ENCODE measurements at places on chromosomes 3 and 15. TPM values are rescaled to one million over a fixed set of nuclear protein-coding genes. Genes with fewer than 3 reads are reported as not detected.

DNA sequence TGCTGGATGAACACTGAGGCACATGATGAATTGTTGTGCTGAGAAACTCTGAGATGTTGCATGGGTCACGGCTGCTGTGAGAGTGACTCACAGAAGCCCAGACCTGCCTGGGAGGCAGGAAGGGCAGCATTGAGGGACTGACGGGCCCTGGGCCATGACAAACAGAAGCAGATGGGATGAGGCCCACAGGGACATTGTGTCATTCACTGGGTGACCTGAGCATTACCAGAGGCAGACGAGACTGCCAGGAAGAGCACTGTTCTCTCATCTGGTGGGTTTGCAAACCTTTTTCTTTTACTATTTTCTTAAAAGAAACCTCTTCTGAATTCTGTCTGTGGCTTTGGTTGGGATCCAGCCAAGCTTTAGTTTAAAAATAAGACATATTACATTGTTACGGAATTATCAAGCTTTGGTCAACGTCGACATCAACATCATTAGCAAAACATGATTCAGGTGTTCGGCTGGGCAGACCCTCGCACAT lies 67.8 kb downstream of the BDH1 start:
- DNase-seq, result peak; percentile 41

GRCh38 chr15:70556151-70556741 lies 207.1 kb downstream of the UACA start:
- DNase-seq, result no peak

GRCh38 chr15:63322541-63322940 lies 45.1 kb downstream of the APH1B start:
- peak; percentile 52 for DNase-seq

The RGMA gene
- total RNA-seq, result 12.4 TPM

DNA sequence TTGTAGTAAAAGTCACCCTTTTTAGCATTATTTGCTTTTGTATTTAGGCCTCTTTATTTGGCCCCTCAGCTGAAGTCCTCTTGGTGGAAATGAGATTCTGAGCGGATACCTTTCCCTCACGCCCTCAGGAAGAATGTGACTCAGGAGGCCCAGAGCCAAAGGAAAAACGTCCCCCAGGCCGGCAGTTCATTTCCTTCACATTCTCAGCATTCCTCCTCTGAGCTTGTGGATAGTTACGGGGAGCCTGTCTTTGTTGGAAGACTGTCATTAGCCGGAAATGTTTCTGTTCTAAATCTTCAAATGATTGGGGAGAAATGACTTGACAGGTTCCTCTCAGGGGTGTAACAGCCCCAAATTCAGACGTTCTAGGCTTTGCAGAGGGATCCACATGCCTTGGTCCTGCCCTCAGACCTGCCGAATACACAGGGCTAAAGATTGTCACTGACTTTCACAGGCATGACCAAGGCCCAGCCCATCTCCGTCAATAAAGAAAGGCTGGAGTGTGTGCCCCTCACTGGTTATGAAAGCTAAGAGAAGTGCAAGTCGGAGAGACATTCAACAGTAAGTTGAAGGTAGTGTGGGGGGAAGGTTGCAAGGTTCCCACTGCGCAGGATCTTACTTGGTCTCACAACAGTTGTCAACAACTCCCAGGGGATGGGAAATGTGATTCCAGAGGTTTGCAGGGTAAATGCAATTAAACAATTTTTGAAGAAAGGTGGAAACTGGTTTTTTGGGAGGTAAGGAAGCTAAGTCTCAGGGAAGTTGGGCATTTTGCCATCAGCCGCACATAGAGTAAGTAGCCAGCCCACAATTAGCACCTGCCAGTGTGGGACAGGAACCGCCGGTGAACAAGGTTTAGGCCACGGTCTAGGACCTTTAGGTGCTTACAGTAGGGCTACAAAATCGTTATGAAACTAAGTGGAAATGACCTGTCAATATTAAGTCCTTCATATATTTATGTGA lies 39.7 kb upstream of the MYZAP start:
- DNase-seq, result no peak

DNA sequence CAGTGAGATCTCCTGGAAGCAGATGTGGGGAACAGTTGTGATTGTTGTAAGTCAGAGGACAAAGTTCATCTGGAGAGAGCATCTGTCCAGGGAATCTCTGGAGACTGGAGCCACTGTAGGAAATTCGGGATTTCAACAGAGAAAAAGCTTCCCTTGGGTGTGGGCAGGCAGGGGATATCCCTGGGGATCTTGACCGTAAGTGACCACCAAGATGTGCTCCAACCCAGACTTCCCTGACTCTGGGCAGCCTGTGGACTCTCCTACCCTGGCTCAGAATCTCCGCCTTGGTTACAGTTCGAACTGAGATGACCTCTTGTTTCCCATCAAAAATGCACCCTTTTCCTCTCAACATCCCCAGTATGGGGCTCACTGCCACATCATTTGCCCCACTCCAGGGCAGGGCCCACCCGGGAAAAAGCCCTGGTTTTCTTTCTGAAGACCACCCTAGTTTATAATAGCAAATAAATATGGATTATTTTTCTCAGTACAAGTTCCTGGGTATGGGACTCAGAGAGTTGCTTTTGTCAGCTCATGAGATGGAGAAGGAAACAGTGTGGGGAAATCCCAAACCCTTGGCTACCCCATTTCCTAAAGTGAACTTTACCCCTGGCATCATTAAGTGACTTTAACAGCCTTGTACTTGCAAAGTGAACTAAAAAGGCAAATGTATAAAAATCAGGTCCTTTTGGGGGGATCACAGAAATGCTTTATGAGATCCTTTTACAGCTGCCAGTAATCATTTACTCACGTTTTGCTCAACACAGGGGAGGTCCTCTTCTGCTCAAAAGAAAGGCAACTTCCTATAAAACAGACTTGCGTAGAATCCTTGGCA lies 89.9 kb downstream of the CCNL1 start:
- no peak for DNase-seq

DNA sequence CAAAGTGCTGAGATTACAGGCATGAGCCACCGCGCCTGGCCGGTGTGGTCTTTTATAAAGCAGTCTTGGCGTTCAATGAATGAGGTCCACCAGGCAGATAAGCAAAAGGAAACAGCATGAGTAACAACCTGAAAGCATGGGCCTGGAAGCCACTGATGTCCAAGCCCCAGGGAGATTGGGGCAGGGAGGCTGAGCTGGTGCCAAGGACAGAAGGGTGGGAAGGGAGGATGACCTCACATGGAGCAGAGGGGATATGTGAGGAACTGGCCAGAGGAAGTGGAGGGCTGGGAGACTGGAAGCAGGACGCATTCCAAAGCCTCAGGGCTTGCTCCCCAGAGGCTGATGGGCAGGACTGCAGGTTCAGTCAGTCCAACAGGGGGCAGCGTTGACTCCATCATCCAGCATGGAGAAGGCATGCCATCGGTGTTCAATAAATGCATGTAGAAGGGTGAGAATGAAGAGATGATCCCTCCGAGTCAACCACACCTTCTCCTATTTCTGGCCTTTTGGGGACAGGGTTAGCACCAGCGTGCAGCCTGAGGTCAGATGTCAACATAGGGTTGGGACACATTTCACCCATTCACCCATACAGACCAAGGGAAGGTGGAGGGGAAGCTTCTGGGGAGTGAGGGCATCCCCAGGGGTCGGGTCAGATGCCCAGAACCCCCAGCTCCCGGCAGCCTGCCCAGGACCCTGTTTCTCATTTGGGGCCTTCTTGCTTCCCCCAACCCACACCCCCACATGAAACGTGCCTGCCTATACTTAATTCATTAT lies 14.8 kb downstream of the MYL3 start:
- peak; percentile 61 for DNase-seq

The MAP2K1 gene
- 45.2 TPM for total RNA-seq

GRCh38 chr3:107431246-107432012 lies 54.2 kb downstream of the CCDC54 start:
- DNase-seq, result peak; percentile 68

GRCh38 chr15:70235347-70235746 lies 137.6 kb upstream of the TLE3 start:
- DNase-seq, result no peak

GRCh38 chr15:91258415-91258759 lies 158.3 kb downstream of the SV2B start:
- DNase-seq, result no peak

DNA sequence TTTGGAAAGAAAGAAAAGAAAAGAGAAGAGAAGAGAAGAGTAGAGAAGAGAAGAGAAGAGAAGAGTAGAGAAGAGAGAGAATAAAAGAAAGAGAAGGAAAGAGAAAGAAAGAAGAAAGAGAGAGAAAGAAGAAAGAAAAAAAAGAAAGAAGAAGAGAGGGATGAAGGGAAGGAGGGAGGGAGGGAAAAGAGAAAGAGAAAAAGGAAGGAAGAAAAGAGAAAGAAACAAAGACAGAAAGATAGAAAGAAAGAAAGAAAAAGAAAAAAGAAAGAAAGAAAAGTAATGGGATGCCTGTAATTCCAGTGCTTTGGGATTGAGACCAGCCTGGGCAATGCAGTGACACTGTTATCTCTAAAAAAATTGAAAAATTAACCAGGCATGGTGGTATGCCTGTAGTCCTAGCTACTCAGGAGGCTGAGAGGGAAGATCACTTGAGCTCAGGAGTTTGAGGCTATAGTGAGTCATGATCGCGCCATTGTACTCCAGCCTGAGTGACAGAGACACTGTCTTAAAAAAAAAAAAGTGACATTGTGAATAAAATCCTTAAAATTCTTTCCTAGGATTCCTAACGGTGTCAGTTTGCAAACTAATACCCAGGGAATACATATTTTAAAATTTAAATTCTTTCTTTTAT lies 1.7 kb downstream of the RASL12 start:
- DNase-seq, result no peak

DNA sequence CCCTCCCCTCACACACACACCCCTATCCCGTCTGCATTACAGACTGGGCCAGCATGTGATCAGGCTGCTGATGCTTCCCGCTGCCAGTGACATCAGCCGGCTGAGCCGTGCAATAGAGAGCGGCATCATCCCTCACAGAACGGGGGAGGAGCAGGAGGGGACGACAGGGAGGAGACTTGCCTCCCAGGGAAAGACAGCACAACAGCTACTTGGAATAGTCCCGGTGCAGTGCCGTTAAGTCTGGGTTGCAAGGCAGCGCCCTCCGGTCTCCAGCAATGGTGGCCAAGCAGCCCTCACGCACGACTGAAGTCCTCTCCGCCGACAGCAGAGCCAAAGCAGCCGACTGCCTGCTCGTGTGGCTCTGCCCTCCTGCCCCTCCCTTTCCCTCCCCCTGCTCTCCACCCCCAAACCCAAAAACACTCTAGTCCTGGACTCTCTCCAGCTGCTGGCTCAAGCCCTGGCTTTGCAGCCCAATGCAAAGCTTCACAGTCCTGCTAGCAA lies 31.5 kb upstream of the RPS17 start:
- peak; percentile 64 for DNase-seq

The ADAMTS17 gene
- total RNA-seq, result 1.3 TPM

DNA sequence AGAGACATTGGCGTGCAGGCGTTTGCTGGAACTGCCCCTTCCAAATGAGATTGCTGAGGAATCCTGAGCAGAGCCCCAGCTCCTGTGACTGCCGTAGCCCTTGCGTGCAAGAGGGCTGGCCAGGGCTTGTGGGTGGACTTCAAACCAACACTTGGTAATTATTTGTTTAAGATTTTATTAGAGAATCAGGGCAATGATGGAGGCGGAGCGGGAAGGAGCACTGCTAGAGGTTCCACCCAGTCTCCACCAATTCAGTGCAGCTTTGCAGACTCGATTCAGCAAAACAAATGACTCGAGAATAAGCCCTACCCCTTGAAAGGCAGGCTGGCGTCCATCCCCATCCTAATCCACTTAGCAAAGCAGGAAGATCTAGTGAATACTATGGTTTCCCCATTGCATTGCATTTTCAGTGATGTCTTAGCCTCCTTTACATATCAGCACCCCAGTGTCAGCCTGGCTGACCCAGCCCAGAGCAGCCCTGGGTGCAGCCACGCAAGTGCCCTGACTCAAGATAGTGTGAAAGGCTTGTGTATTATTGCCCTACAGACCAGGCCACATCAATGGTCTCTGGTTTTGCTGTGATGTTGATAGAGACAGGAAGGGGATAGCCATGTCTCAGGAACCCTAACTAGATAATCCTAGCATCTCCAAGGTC lies 26.0 kb downstream of the GLDN start:
- DNase-seq, result no peak

GRCh38 chr3:176193032-176193730 lies 1004.1 kb downstream of the TBL1XR1 start:
- no peak for DNase-seq

DNA sequence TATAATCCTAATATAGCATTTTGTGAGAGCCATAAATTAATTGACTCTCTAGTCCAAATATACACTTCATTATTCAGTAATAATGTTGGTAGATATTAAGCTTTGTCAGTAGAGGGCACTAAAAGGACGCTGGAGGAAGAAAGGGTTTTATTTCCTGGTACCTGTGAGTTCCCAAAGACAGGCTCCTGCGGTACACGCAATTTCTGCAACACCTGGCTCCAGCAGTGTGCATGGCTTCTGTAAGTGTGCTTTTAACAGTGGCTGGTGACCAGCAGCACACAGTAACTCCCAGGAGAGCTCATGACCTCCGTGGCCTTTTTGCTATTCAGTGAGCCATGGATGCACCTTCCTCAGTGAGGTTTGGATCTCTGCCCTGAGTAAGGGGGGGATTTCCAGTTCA lies 338.3 kb upstream of the ZNF385D start:
- DNase-seq, result no peak

GRCh38 chr3:127455541-127456450 lies 134.7 kb downstream of the TPRA1 start:
- peak; percentile 73 for DNase-seq

- no peak for DNase-seq
These were observed 386.3 kb downstream of the CNTN4 start for GRCh38 chr3:2485027-2485375.

- no peak for DNase-seq
These were observed 7.9 kb downstream of the TNIK start for GRCh38 chr3:171452328-171452727.

DNA sequence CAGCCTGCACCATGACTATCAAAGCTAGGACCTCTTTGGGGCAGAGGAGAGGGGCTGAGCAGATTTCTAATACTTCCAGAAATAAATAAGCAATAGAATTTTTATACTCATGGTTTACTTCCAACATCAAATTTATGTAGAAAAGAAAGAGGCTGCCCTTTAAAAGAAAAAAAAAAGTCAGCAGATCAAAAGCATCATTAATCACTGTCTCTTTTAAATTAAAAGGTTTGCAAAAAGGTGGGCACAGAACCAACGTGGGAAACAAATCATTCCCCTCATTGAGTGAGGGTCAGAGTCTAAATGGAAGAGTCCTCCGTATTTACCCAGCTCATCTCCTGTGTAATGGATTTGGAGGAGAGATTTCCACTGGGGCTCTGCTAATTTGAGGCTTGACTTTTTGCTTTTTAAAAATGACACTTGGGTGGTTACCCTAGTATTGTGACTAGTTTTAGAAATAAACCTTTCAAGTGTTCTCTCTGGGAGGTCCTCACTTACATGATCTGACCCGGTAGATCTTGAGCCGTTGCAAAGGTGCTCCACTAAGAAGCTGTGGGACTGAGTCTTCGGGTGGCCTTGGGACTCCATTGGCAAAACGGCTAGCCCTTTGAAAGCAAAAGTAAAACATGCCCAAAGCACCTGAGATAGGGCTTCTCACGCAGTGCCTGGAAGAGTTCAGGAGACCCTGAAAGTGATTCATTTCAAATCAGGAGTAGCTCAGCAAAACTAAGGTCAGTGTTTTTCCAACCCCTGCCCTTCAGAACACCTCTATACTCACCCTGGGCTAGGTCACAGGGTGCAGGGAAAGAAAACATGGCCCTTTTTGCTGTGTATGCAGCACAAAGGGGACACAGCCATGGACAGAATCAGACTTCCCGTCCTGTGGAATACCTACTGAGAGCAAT lies 320.9 kb downstream of the FOXP1 start:
- no peak for DNase-seq

GRCh38 chr3:53044711-53045517 lies 959 bp downstream of the SFMBT1 start:
- DNase-seq, result peak; percentile 47

Data from heart right ventricle (tissue), 16 donors.